ENCODE measurements at places on chromosomes 13 and 19.

- DNase-seq: no peak
Measured at GRCh38 chr13:79385694-79386093, 20.4 kb downstream of the RBM26 start.

GRCh38 chr13:86563308-86563707 lies 764.1 kb upstream of the SLITRK6 start:
- DNase-seq: no peak

DNA sequence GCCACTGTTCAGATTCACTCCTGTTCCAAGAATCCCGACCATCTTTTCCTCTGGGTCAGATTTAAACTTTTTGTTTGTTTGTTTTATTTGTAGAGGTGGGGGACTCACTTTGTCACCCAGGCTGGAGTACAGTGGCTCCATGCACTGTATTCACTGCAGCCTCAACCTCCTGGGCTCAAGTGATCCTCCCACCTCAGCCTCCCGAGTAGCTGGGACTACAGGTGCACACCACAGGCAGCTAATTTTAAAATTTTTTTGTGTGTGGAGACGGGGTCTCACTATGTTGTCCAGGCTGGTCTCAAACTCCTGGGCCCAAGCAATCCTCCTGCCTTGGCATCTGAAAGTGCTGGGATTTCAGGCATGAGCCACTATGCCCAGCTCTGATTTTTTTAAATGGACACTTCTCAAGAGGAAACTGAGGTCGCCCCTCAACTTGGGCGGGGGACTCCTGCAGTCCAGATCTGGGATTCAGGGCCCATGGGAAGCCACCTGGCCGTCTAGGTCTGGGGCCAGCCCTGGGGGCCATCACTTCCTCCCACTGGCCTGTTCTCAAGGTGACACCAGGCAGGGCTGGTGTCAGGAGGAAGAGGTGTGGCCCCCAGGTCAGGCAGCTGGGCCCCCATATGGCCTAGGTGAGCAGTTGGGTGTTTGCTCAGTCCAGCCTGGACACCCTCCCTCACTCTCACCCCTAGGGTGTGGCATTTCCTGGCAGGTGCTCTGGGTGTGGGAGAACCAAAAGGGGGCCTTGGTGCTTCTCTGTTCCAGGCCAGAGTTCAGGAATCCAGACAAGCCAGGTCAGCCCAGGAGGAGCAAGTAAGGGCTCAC lies 1.3 kb downstream of the B3GNT3 start:
- DNase-seq: no peak

DNA sequence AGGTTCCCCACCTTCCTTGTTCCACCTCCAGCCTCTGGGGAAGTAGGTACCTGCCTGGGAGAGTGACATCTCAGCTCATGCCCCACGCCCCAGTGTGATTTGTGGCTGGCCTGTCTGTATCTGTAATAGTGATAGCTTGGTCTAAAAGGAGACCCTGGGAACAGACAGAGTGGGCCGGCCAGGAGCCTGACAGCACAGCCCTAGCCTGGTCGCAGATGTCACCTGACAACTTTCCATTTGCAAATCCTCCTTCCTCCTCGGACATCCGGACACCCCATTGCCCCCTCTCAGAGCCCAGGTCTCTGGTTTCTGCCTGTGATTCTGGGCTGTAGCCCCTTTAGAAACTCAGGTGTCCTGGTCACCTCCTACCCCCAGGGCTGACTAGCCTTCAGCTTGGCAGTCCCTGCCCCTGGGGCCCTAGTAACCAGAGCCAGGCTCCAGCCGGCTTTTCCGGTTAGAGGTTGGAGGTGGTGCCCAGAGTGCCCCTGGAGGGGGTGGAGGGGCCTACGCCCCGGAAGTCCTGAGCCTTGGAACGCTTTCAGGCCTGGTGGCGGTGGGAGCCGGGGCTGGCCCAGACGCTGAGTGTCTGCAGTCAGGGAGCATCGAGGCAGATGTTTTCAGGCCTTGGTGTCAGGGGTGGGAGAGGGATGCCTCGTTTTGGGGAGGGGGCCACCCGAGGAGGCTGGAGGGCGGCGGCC lies 6.5 kb downstream of the LRRC8E start:
- no peak for DNase-seq

- DNase-seq: no peak
Measured at GRCh38 chr19:590396-590745, 690 bp downstream of the HCN2 start.

DNA sequence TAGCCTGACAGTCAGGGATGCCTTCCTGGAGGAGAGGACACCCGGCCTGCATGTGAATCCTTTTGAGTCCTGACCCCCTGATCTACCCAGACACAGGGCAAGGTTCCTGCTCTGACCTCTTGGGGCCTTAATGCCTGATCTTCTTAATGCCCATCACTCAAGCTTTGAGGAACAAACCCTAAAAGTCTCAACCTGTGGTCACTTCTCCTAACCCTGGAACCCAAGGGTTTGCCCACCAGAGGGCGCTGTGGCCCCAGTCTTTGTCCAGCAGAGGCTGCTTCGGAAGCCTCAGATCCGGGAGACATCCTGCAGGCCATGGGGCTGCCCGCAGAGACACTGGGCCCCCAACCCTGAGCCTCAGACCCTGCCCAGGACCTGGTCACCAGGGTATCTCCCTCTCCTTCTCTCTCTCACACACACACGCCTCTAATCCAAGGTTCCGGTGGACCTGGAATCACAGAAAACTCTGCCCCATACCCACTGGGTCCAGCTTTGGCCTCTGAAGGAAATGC lies 9.8 kb upstream of the DPF1 start:
- peak; percentile 95 for DNase-seq

- no peak for DNase-seq
Measured at GRCh38 chr19:40763963-40764362, 11.4 kb upstream of the MIA start.

DNA sequence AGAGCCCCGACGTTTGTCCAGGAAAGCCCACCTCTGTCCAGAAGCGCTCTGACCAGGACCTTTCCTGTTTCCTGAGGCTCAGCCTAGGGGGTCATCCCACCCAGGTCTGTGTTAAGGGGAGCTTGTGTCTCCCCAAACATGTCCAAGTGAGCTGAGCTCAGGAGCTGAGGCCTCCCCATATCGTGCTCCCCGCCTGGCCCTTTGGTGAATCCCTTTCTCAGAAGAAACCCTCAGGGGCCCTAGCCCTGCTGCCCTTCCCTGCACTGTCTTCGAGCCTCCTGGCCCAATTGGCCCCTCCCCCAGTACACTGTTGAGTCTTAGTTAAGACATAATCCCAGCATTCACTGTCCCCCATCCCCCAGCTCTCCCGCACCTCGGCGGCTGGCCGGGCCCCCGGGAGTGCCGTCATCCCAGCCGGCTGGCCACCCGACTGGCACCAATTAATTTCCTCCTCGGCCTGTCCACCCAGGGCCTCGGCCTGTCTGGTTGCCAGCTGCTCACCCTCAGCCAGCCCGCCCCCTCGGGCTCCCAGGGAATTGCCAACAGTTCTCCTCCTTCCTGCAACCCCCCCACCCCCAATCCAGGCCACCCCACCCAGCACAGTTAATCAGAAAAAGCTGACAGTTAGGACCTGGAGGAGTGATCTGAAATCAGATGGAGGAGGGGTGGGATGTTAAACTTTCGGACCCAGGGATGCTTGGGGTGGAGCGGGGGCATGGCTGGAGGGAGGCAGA lies 13.6 kb downstream of the IER2 start:
- peak; percentile 94 for DNase-seq

GRCh38 chr13:83761631-83762030 lies 120.6 kb downstream of the SLITRK1 start:
- no peak for DNase-seq

DNA sequence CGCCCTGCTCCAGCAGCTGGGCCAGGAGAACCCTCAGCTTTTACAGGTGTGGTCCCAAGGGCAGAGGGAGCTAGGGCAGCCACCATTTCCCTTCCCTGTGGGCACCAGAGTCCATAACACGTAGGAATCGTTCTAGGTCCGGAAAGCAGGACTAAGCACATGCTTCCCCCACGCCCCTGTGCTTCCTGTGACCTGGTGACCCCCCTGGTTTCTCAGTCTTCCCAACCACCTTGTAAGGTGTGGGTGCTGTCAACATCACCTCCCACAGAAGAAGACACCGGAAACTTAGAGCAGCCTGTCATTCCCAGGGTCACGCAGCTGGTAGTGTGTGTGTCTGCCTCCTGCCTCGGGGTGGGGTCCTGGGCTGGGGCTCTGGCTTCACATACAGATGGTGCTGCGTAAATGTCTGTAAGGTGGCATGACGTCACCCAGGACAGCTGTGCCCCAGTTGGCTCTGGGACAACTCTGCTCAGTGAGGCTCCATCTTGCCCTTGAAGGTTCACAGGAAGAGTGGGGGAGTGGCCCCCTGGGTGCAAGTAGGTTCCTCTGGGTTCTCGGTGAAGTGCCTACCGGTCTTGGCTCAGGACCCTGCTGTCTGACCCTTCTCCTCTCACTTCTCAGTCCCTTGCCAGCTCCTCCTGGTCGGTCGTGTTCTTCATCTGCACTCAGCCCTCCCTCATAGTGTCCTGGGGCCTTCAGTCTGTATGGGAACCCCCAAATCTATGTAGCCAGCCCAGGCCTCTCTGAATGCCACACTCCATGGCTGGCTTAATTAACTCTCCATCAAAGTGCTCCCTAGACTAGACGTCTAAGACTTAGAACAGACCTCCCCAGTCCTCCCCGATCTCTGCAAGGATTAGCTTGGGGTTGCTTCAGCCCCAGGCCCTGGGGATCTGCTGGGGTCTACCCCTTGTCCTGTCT lies 4.0 kb downstream of the RAD23A start:
- no peak for DNase-seq

DNA sequence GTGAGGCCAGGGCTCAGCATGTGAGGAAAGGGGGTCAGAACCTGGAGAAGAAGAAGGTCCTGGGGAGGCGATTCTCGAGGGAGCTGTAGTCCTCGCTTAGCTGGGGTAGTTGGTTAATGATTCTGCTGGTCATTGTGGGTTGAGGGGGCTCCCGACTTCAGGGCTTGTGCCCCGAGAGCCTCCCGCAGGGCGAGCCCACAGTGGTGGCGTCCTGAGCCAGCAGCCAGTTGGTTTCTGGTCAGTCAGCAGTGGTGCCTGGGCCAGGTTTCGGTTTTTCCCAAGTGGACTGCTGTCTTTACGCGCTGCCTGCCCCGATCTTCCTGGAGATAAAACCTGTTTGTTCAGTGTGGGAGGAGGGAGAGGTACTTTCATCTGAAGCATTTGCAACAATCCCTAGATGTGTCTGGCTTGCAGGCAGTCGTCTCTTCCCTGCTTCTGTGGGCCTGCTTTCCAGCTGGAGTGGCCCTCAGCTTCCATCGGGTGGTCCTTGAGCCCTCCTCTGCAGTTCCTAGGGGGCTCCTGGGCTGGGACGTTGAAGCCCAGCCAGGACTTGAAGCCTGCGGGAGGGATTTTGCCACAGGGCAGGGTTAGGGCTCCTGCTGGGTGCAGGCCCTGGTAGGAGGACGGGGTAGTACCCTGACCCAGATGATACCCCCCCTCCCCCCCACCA lies 3.2 kb downstream of the PTBP1 start:
- no peak for DNase-seq

DNA sequence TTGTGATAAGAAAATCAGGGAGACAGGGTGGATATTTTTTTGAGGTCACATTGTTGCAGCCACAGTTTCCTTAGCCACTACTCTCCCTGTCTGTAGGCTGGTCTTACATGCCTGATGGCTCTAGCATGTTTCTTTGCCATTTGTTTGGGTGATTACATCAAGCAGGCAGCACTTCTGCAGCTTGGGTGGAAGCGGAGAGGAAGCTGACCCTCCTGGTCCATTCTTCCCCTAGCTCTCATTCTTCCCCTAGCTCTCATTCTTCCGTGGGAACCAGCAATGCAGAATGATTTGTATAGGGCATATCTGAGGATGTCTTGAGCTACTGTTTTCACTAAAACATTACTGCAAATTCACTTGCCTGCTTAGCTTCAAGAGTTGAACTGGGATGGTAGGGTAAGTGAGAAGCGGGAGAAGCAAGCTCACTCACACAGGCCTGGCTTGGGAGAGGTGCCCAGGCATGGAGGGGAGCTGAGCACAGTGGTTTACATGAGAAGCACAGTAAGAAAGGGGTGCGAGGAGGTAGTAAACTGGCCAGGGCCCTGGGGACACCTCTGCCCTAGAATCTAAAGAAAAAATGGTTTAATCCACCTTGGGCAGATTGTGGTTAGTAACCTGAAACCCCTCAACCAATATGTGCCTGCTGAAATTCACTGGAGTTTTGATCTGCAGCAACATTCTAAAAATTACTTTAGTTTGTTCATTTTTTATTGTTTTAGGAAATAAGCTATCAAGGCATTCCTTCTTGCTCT lies 538.9 kb downstream of the RFC3 start:
- no peak for DNase-seq

- DNase-seq: no peak
Measured at GRCh38 chr19:2607712-2608601, 94.5 kb downstream of the GNG7 start.

- DNase-seq: no peak
Measured at GRCh38 chr19:6577476-6578125, 13.3 kb downstream of the CD70 start.

- DNase-seq: no peak
Measured at GRCh38 chr19:51086153-51086850, 3.6 kb upstream of the KLK14 start.

DNA sequence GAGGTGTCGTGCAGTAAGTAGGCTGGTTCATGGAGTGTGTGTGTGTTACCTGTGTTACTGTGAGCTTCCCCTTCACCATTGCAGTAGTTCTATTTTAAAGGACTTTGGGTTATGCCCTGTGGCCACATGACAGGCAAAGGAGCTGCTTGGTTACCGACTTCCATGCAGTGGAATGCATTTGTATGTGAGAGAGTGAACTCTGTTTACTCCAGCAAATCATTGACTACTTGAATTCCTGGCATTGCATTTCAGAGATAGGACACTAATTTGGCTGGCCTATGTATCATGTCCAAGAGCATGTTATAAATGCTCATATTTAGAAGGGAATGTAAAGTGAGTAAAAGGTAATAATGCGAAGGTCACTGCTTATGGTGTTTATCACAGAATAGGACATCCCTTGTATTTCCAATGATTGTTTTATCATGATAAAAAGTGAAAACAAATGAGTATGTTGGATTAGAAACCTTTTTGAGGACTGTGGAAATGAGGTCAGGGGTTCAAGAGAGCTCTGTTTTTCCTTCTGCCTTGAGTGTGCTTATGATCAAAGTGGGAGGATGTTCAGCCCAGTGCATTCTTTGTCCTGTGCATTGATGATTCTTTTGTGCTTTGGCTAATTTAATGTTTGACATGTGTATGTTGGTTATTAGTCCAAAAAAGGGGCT lies 156.5 kb downstream of the LMO7 start:
- DNase-seq: no peak

DNA sequence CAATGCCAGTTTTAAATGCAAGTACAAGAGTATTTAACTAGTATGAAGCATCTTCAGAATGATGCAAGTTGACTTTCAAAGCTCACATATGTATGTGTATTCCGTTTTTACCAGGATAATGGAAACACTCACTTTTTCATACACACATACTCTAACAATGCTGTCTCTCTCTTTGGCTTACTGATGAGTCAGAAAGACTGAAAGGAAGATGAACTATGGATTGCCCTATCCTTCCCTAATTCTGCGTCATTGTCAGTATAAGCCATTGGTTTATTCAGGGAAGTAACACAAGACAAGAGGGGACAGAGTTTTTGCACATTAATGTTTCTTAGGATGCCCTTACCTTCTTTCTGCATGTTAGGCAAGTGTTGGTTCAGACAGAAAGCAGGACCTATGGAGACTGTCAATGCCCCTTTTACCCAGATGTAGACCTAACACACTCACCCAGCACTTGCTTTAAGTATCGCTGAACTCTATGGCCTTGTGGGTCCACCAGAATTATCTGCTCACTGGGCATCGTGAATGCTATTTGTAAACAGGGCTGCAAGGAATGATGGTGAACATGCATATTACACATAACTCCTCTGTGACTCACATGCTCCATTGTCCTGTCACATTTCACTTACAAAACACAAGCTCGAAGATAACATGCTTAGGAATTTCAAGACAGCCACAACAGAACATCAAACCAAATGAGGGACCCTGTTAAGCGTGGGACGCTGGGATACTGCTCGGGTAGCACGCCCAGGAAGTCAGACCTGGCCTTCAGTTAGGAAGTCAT lies 10.0 kb upstream of the OXGR1 start:
- DNase-seq: no peak

Data from lower leg skin (tissue), 4 donors.